Left hindlimb (tissue), 1 donor: ENCODE measurements at places on chromosomes 3 and 15.
A peak's percentile ranks its signal among the peaks of the same experiment; 100 is the strongest.

DNA sequence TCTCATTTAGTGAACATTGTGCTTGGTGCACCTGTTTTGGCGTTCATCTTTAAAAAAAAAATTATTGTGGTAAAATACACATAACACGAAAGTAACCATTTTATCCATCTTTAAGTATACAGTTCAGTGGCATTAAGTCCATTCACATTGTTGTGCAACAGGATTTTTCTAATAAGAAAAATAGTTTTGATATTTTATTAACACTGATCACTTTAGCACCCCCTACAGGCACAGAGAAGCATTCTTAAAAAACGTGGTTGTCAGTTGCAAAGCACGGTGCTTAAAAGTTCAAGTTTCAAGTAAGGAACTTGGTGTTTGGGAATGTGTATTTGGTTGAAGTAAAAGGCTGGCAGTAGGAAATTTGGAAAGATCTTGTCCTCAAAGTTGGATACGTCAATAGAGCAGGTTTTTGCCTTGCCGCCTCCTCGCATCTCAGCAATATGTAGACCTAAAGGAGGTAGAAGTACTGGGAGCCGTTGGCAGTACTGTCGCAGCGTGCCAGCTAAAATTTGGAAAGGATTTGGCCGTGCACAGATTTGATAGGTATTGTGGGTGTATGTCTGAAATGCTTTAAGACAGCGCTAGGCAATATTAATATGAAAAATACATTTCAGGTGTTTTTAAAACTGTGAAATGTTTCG is 110.4 kb downstream of the LRRC28 start:
- no peak for DNase-seq

DNA sequence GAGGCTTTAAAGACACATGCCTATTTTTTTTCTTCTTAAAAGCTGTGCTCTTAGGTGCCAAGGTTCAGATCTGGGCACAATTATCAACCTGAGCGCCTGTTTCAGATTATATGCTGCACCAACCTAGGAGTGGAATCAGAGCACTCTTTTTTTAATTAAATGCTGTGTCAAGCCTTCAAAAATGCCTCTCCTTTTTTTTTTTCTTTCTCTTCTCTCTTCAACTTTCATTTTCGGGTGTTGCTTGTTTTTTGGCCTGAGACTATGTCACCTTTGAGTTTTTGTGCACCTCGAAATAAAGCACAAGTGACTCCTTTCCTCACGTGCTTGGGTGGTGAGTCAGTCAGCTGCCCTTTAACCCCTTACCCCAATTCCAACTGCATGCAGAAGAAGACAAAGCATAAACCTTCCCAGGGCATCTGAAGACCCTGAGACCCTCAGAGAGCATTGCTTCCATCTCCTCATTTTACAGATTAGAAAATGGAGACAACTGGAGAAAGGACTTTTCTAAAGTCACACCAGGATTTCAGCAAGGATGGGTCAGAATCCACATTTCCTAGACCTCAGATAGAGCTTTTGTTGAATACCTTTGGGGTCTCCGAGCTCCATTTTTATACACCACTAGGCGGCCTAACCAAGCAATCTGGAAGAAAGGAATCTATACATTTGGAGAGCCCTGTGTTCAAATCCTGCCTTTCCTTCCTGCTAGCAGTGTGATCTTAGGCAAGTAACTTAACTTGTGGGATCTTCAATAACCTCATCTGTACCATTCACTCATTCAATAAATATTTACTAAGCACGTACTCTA is 631 bp upstream of the PRICKLE2 start:
- no peak for DNase-seq

DNA sequence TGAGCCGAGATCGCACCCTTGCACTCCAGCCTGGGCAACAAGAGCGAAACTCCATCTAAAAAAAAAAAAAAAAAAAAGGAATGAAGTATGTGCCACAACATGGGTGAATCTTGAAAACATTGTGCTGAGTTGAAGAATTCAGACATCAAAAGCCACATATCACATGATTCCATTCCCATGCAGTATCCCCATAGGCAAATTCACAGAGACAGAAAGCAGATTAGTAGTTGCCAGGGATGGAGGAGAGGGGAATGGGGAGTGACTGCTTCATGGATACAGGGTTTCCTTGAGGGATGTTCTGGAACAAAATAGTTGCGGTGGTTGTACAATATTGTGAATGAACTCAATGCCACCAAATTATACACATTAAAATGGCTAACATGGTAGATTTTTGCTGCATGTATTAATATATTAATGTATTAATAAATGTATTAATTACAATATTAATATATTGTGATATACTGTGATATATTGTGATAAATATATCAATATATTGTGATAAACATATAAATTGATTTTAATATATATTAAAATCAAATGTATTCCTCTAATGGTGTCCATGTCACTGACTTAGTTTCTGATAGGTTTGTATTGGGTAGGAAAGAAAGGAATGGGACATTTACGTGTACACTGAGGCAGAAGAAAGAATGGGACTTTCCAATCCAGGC is 34.9 kb downstream of the SMAD3 start:
- no peak for DNase-seq

DNA sequence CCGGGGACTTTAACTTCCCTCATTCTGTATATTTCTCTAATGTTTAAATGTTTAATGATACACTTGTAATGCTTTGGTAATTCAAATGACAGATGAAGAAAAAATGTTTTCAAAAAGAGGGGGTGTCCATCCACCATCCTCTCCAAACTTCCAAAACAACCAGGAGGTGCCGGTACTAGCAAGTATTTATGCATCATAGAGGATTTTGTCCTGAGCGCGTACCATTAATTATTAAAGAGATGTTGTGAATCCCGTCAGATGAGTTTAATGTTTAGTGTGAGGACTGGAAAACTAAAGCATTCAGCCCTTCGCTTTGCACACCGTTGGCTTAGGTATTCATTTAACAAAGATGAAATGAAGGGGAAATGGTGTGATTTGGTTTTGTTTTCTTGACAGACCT is 1.3 kb downstream of the SLC28A1 start:
- DNase-seq: no peak

- no peak for DNase-seq
These were observed 38.0 kb downstream of the TMEM41A start for GRCh38 chr3:185460719-185461350.

- no peak for DNase-seq
These were observed 12.4 kb upstream of the SYN2 start for GRCh38 chr3:11991751-11992150.

DNA sequence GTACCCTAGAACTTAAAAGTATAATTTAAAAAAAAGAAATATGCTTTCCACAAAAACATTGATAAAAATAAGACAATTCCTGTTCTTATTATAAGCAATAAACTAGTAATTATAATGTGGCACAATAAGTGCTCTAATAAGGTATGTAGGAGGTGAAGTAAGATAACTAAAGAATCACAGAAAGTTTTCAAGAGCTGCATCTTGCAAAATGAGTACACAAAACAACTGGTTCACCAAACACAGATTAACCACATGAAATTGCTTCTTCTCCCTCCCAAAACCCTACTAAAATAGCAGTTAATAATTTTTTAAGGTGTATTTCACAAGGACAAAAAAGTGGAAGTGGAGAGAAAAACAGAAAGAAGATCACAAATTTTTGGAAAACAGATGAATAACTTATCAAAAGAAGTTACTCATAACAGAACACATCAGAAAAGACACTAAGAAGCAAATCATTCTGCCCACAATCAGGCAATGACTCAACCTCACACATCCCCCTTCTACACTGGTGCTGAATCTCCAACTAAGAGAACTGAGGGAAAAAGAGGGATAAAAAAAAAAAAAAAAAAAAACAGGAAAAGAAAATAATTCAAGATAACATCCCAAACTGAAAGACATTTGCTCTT is 64.2 kb downstream of the TBC1D5 start:
- no peak for DNase-seq

GRCh38 chr3:185705498-185705897 is 119.3 kb downstream of the IGF2BP2 start:
- DNase-seq: no peak

DNA sequence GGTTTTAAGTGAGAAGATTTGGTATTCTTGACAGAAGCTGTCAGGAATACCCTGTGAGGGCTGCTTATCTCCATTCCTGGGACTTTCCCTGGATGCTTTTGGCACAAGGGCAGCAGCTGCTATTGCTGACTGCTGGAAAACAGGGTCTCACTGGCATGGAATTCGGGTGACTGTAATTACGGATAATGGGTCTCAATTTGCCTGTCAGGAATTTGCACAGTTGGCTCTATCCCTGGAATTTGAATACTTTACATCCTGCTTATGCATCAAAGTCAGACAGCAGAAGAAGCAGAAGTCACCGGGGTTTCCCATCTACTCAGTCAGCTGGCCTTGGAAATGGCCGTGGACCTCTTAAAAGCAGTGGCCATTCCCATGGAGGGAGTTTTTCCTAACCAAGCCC is 25.9 kb upstream of the AKAP13 start:
- DNase-seq: peak; percentile 39

- DNase-seq: no peak
These were observed 39.8 kb downstream of the CD47 start for GRCh38 chr3:108051005-108051404.

DNA sequence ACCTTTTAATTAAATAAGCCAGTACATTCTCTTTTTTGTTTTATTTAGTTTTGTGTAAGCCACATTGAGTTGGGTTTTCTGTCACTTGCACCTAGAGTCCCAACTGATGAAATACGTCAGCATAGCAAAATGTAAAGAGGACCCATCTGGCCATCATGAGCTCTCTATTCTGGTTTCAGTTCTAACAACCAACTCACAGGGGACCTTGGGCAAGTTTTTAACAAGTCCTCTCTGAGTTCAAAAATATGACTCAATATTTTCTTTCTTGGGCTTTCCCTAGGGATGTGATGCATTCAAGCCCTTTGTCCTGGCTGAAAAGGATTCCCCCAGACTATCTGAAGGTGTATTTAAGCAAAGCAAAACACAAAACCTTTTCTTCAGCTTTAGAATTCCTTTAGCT is 32.9 kb downstream of the PLCH1 start:
- DNase-seq: no peak

GRCh38 chr3:156150434-156151066 is 30.2 kb downstream of the KCNAB1 start:
- DNase-seq: peak; percentile 45

- DNase-seq: no peak
These were observed 150.5 kb upstream of the LRRFIP2 start for GRCh38 chr3:37324850-37325321.

GRCh38 chr3:30502742-30503073 is 103.7 kb upstream of the TGFBR2 start:
- DNase-seq: no peak

DNA sequence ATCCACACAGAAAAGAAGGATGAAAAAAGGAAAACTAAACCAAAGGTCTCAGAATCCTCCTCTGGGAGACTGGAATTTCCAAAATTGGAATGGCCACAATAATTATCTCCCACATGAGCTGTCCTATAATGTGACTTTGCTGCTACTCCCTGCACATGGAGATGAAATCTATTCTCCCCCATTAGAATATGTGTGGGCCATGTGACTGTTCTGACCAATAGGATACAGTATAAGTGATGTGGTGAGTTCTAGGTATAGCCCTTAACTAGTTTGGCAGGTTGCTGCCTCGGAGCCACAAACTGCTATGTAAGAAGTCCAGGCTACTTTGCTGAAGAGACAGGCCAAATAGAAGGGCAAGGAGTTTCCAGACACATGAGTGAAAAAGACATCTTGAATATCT is 5.2 kb downstream of the TRIM59 start:
- no peak for DNase-seq

- DNase-seq: no peak
These were observed 23.1 kb upstream of the RNU6-1 start for GRCh38 chr15:67862750-67863441.

- no peak for DNase-seq
These were observed 53.4 kb upstream of the LRIG1 start for GRCh38 chr3:66554178-66554577.

DNA sequence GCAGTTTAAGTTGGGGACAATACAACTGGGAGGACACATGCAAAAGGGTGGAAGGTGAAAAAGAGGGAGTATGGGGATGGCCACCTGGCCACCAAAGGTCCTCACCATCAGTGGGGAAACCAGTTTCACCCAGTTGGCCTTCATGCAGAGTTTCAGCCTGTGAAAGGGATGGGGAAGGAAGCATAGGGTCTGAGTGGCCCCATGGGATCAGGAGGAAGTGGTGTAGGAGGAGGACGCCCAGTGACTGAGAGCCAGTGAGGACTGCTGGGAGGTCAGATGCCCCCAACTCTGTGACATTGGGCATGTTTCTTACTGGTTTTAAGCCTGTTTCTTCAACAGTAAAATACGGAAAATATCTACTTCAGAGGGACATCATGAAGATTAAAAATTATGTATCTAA is 16.3 kb downstream of the BCL2A1 start:
- no peak for DNase-seq

- DNase-seq: no peak
These were observed 601.3 kb upstream of the NECTIN3 start for GRCh38 chr3:110470310-110470709.

- no peak for DNase-seq
These were observed 30.9 kb downstream of the FNDC3B start for GRCh38 chr3:172070269-172070668.

DNA sequence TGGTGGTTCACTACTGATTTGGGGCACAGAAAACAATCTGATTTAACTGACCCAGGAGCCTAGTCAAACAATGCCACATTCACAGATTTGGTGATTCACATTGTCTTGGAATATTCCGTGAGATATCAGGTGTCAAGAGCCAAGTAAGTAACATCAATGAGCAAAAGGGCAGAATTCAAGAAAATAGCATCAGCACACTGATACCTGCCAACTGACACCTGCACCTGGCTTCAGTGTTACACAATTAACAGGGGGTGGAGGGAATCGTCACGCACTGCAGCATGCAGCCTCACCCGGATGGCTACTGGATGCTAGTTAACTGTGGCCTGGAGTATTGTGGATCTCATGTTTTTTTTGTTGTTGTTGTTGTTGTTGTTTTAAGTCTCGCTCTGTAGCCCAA is 17.6 kb downstream of the CCNL1 start:
- DNase-seq: no peak

GRCh38 chr15:29849716-29850115 is 27.4 kb upstream of the TJP1 start:
- DNase-seq: no peak

DNA sequence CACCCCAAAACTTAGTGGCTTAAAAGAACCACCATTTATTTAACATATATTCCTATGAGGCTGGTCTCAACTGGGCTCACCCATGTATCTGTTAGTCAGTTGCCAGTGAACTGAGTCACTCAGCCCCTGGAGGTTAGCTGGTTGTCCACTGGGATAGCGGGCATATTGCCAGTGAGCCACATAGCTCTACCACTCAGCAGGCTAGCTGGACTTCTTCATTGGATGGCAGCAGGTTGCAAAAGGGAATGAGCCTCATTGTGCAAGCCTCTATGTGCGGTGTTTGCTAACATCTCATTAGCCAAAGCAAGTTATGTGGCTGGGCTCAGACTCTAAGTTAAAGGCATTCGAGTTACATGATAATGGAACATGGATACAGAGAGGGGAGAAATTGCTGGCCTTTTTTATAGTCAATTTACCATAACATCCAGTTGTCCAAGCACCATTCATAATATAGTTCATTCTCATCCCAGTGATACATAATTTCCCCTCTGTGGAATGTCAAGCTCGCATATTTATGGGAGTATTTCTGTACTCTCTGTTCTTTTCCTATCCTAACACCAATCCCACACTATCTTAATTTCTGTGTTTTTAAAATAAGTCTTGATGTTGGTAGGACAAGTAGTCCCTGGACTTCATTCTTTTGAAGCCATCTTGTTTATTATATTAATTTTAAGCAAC is 8.7 kb downstream of the BTD start:
- no peak for DNase-seq
